ENCODE measurements at places on chromosomes 4 and X. TPM values are rescaled to one million over a fixed set of nuclear protein-coding genes. Genes with fewer than 3 reads are reported as not detected.

SUPT20HL1 gene
- not detected for total RNA-seq

DNA sequence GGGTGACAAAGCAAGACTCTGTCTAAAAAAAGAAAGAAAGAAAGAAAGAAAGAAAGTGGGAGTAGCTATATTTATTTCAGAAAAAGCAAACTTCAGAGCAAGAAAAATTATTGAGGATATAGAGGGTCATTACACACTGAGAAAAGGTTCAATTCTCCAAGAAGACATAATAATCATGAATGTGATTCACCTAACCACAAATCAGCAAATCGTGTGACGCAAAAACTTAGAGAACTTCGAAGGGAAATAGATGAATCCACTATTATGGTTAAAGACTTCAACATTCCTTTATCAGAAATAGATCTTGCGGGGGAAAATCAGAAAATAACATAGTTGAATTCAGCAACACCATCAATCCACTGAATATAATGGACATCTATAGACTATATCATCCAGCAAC, 219.3 kb upstream of the LDB2 start:
- DNase-seq, result no peak

- no peak for DNase-seq
Measured at GRCh38 chrX:12142661-12143060, 4.4 kb downstream of the FRMPD4 start.

EFHC2 gene
- 1.9 TPM for total RNA-seq

DNA sequence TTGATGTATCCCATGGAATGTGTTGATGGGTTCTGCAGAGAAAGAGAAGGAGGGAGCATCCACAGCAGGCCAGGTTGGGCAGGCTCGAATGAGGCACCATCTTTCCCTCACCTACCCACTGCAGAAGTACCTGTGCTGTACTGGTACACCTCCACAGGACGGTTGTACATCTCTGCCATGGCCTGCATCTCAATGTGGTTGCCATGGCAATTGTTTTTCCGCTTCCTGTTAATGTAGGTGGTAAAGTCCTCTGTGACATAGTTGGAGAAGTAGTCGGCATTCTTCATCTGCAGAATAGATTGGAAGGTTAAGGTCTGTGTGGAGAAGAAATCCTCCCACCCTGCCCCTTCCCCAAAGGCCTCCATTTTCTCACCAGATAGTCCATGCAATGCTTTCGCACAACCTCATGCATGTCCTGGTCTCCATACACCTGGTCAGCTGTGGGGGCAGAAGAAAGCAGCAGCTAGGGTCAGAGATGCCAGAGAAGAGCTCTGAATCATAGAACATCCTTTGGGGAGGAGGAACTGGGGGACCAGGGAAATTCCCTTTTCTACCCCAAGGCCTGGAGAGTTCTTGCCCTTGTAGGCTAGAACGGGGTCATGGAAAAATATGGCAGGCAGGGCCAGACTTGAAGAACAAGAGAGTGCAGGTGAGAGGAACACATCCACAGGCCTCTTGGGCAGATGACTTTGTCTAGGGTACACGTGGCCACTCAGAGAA, 15.9 kb upstream of the PIM2 start:
- DNase-seq, result no peak

LUZP4 gene
- total RNA-seq, result not detected

GRCh38 chrX:58025979-58026378, 115.7 kb upstream of the ZXDA start:
- DNase-seq, result no peak

CRLF2 gene
- total RNA-seq, result 0.18 TPM

- no peak for DNase-seq
Measured at GRCh38 chr4:82706349-82707000, 92.1 kb downstream of the SCD5 start.

GRCh38 chrX:110734271-110734670, 61.3 kb downstream of the CHRDL1 start:
- DNase-seq, result no peak
